CD4-positive, alpha-beta T cell treated with Interferon gamma for 1 hour (primary cell): ENCODE measurements at places on chromosomes 5 and 9.

- no peak for DNase-seq
Measured at GRCh38 chr5:72552041-72552557, 44.9 kb upstream of the ZNF366 start.

DNA sequence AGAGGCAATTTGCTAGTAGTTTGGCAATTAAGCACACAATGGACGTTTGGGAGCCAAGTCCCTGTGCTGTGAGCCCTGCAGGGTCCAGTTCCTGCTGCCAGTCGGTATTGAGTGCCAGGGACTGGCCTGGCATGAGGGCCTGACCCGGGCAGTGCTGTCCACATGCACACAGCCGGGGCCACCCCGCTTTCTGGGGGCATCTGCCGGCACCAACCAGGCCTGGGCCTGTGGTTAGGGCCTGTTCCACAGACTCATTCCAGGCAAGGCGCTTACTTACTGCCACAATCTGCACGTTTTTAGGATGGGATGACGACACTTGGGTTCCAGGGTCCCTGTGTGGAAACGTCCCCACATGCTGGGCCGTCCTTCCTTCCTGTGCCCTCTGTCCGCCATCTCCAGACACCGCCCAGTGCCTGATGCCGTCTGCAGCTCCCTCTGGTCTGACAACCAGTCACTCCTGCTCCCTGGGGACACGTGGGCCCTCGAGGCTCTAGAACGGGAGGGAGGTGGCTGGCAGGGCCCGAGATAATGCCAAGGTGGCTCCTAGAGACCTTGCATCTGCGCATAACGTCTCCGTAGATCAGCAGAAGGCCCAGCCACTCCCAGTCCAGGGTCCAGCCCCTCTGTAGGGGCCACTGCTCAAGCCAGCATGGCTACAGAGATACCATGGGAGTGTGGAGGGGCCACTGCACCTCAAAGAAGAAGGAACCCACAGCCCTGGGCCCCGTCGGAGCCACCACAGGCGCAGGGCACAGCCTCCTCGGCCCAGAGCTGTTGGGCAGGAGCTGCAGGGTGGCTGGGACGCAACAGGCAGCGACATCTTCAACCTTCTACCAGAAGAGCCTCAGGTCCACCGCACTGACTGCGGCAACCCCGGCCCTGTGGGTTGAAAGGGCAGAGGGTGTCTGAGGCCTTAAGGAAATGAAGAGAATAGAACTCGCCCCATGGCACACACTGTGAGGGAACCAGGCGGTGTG lies 24.7 kb downstream of the SLC9A3 start:
- no peak for DNase-seq

GRCh38 chr9:112103405-112103804 lies 71.7 kb downstream of the SUSD1 start:
- no peak for DNase-seq

DNA sequence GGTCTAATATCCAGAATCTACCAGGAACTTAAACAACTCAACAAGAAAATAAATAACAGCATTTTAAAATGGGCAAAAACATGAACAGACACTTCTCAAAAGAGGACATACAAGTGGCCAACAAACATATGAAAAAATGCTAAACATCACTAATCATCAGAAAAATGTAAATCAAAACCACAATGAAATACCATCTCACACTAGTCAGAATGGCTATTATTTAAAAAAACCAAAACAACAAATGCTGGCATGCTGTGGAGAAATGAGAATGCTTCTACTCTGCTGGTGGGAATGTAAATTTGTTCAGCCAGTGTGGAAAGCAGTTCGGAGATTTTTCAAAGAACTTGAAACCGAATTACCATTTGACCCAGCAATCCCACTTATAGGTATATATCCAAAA lies 63.1 kb downstream of the ADAMTS6 start:
- DNase-seq, result no peak

GRCh38 chr5:16800477-16800876 lies 135.6 kb downstream of the MYO10 start:
- no peak for DNase-seq

DNA sequence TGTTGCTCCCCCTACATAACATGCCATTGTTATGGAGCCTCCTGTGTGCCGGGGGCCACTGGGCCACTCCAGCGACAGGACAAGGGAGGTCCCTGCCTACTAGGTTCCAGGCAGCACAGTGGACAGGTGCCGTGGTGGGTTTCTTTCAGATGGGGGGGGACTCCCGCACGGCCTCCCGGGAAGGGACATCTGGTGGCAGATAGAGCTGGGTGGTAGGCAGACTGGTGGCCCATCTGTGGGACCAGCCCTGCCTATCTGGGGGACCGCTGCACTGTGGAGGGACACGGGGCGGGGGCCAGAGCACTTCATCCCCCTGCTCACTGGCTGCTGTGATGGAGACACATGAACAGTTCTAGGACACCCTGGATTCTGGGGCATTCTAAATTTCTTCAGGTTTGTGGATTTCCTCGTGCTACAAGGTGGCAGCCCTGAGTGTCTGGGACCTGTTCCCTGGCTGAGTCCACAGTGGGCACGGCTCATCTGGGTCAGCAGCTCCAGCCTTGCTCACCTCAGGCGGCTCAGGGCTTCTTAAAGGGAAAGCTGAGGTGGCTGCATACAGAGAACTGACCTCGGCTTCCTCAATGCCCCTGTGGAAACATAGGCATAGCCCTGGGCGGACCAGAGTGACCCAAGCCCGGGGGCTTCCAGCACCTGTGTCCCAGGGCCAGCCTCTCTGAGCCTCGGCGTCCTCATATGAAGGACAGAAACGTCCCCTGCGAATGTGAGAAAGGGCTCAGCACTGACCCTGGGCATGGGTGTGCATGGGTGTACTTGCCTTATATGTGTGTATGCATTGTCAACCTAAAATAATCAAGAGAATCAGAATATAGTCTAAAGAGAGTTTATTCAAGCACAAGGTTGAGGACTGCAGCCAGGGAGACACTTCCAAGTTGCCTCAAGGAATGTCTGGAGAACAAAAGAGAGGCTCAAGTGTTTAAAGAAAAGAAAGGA lies 22.5 kb downstream of the FGD3 start:
- DNase-seq, result no peak

DNA sequence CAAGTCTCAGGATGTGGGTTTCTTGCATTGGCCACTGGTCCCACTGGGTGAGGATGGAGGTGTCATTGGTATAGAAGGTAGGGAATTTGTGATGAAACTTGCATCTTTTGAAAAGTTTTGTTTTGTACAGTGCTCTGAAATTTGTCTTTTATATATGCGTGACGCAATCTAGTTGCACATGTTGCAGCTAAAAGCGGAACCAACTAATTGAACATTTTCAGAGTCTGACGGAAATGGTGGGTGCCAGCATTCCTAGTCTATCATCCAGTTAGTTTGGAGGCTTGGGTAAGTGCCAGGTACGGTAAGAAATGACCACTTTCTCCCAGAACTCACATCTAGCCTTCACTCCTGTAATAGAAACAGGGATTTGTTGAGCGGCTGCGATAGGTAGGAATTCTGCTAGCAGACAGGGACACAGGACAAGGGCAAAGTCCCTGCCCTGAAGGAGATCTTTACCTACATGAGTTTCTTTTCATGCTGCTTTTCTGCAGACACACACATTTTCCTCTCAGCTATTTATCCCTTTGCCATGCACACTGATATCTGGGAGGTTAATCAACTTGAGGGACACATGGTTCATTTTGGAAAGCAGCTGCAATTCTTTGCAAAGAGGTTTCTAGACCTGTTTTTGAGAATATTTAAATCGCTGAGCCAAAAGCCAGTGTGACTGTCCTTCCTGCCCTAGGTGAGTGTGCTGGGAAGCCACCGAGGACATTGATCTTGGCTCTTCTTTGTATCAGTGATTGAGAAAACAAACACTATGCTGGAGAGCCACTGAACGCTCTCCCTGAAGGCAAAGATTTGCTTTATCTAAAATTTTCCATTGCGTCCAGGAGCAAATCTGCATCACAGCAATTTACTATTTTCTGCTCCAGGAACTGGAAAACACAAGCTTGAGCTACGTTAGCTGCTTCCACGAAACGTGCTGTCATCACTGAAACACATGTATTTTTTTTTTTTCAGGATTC lies 89.7 kb downstream of the DAP start:
- no peak for DNase-seq

DNA sequence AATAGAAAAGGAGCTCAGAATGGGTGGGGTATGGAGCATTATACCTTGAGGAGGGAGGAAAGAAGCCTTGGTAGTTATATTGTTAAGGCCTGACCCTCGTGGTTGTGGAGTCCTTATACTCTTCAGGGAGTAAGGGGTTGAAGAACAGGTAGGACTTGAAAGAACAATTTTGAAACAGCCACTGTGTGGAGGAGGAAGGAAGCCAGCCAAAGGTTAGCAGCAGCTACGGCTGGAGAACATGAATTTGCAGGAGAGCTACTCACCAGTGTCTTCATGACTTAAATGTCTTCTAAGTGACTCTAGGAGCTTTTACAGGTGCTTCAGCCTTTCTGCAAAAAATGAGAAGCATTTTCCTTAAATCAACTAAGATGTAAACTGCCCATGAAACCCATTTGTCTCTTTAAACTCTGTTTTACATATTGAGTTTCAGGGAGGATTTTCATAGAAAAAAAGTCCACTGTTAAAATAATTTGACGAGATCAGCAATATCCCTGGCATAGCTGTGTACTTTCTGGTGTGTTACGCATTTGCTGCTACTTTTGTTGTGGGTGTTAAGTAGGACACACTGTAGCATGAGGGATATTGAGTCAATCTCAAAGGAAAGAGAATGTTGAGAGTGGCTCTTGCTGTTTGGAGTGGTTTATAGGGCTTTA lies 110.6 kb upstream of the ELL2 start:
- DNase-seq, result no peak

DNA sequence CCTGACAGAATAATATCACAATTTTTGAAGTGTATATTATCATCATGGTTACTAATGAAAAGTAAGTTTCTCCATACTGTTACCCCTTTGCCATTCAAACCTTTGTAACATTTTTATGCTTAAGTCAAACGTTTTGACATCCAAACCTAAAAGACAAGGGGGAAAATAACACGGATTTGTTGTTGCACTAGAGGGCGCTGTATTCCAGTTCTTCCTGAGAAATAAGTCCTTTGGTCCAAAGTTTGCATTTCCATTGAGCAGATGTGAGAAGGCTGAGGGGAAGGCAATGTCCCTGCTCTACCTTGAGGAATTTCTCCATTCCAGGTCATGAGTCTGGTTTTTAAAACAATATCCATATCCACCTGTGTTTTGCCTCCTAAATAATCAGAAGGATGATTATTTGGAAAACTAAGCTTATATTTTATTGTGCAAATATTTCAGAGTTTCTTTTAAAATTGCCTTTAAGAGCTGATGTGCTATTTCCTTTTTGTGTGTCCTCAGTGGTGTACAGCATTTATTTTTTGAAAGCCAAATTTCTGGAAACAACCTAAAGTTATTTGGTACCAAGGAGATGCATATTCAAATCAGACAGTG lies 9.7 kb downstream of the LECT2 start:
- no peak for DNase-seq

DNA sequence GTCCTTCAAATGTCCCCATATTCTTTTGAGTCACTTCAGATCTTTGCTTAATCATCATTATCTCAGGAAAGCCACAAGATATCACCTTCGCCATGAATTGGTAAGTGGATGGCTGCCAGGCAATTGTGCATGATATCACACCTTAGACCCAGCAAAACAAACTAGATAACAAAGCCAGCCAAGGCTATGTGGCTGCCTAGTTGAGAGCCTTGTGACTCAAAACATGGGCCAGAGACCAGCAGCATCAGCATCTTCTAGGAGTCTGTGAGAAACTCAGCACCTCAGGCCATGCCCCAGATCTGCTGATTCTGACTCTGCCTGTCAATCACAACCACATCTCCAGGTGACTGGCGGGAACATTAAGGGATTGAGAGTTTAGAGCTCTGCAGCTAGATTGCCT lies 82.8 kb downstream of the SLIT3 start:
- DNase-seq, result no peak

GRCh38 chr9:87892956-87893355 lies 10.3 kb downstream of the SPATA31E1 start:
- no peak for DNase-seq

DNA sequence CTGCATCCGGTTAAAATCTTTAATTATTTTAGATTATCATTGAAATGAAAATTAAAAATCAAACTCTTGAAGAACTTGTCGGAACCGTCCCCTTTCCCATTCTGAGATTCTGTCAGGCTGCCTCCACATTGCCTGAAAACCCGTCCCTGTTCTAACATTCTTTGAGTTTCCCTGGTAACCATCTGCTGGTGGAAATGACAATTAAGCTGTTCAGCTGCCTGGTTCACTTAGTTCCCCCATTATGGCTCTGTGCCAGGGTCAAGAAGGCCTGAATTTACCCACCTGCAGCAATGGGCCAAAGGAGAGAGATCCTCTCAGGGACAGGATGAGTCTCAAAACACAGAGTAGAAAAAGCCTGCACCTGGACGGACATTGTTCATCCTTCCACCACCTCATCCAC lies 11.8 kb upstream of the TCOF1 start:
- DNase-seq, result no peak

DNA sequence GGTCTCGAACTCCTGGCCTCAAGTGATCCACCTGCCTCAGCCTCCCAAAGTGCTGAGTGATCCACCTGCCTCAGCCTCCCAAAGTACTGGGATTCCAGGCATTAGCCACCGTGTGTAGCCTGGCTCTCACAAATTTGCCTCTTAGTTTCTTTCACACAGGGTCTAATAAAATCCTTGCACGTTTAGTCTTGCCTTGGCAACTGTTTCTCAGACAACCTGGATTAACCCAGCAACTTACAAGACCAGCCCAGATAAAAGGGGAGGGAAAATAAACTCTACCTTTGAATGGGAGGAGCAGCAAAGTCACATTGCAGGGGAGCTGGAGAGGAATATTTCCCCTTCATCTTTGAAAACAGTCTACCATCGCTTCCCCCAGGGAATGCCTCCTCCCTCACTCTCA lies 29.3 kb upstream of the GNA14 start:
- no peak for DNase-seq

GRCh38 chr9:32069169-32069813 lies 315.2 kb upstream of the ACO1 start:
- DNase-seq, result no peak

DNA sequence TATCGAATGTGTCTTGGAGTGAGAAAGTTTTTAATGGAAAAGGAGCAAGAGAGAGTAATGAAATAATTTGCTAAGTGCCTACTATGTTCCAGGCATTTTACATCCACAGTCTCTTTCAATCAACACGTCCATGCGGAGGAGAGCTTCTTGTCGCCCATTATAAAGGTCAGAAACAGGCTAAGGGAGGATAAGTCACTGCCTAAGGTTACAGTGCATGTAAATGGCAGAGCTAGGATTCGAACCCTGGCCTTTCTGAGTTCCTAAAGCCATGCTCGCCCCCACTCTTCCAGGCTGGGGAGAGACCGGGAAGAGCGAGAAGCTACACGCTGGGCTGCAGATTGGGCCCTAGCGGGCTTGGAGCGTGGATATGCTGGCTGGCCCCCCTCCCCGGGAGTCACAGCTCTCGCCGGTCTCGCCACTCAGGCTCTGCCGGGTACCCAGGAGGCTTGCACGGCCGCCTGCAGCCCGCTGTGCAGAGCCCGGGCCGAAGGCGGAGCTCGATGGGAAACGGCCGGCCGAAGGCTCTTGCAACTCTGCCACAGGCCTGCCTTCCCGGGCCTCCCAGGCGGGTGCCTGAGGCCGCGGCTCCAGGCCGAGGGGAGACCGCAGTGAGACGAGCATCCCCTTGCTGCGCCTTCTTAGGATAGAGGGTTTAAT lies 775 bp upstream of the LHX2 start:
- no peak for DNase-seq
